ENCODE measurements at places on chromosomes 13 and 19.

GRCh38 chr13:81409284-81409683 lies 1068.4 kb upstream of the SPRY2 start:
- DNase-seq, result no peak

DNA sequence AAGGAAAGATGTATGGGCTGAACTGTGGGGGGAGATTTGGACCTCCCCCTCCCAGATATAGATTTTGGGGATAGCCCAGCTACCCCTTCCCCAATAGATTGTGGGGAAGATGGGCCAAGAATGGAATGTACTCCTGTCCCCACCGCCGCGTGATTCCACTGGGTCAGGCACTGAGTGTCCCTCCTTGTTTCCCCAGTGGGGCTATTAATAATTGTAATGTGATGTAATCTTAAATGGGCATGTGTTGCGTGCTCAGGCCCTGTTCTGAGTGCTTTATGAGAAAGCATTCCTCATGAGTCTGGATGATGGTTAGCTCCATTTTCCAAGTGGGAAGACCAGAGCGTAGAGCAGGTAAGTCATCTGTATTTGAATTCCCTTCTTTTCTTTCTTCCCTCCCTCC lies 1.4 kb downstream of the PSMD8 start:
- DNase-seq, result no peak

DNA sequence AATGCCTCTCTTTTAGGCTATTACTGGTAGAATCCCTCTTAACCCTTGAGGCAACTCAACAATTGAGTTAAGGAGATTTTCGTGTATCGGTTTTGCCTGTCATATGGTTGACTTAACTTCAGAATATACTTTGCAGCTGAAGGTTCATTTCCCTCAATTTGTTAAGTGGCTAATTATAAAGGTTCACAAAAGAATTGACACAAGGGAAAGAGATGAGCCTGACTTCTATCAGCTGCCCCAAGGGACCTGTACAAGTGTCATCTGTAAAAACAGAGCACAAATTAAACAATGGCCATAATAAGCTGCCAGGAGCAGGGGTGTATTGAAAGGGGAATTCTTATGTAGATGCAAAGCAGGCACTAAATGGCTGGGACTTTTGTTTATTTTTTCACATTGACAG lies 334.8 kb upstream of the OBI1 start:
- DNase-seq, result no peak

GRCh38 chr19:4586245-4586644 lies 26.8 kb upstream of the SEMA6B start:
- no peak for DNase-seq

- no peak for DNase-seq
These were observed 34.8 kb downstream of the NFIC start for GRCh38 chr19:3401004-3401768.

- no peak for DNase-seq
These were observed at the start of gene PPP1R12C for GRCh38 chr19:55116859-55117662. Gene PPP1R12C, minus strand, starts transcription at chr19:55117637. Its CDS starts 94 bp downstream, at chr19:55117543.

- DNase-seq, result no peak
These were observed 2.0 kb downstream of the MED25 start for GRCh38 chr19:49820125-49820524.

DNA sequence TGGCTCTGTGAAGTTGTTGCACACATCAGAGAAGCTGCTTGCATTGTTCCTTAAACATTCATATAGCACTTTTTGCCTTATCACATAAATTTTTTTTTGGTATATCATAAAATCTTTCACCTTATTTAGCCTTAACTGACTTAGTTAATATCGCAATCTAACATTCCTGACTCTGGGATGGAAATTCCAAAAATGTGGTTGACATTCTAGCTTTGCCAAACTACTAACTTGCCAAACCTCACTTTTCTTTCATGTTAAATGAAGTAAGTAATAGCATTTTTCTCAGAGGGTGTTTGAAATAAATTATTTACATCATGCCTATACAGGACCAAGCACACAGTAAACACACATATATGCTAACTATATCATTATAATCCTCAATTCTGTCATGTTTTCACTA lies 736.9 kb upstream of the PCDH9 start:
- no peak for DNase-seq

DNA sequence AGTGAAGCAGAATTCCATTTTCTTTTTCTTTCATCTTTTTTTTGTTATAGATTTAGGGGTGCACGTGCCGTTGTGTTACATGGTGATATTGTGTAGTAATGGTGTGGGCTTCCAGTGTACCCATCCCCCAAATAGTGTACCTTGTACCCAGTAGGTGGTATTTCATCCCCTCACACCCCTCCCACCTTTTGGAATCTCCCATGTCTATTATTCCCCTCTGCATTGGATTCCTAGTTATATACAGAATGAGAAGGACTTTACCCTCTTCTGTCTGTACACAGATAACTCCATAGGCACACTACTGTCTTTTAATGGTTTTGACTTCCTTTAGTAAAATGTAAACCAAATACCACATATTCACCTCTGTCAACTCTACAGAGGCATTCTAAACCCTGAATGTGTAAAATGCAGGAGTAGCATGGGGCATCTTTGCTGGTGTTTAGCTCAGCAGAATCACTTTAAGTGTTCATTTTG lies 28.0 kb downstream of the FRY start:
- DNase-seq, result no peak

- no peak for DNase-seq
These were observed 291.9 kb downstream of the NDFIP2 start for GRCh38 chr13:79772811-79773210.

GRCh38 chr13:104530741-104531140 lies 1464.5 kb upstream of the SLC10A2 start:
- DNase-seq, result no peak

- no peak for DNase-seq
These were observed 74.8 kb upstream of the STK24 start for GRCh38 chr13:98651744-98652143.

- DNase-seq, result peak; percentile 64
These were observed at the start of gene MCF2L for GRCh38 chr13:112968910-112969691. Gene MCF2L, plus strand, starts transcription at chr13:112969214. Its CDS starts 166 bp downstream, at chr13:112969380.

GRCh38 chr19:35110974-35111373 lies 4.6 kb upstream of the FXYD3 start:
- no peak for DNase-seq

DNA sequence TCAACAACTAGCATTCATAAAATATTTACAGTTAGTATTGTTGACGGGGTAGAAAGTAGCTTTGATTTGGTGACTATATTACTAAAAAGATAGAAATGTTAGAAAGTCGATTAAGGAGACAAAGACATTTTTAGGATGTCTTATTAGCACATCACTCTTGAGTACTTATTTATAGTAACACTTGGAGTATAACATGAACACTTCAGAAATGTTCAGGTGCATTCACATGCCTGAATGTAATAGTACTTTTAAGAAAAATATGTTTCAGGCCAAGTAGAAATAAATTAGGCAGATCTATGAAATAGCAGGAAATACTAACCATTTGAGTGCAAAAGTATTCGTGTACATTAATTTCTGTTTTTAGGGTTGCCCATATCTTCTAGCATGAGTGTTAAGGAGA lies 70.4 kb downstream of the CDK8 start:
- DNase-seq, result no peak

Measured in CD4-positive, alpha-beta T cell treated with Interleukin-6 at 100 ng/mL for 8 hours (primary cell).